NCI-H82 (cell line): ENCODE measurements at places on chromosomes 12 and 14.

- no peak for DNase-seq
These were observed 20.5 kb downstream of the UBC start for GRCh38 chr12:124893792-124894516.

DNA sequence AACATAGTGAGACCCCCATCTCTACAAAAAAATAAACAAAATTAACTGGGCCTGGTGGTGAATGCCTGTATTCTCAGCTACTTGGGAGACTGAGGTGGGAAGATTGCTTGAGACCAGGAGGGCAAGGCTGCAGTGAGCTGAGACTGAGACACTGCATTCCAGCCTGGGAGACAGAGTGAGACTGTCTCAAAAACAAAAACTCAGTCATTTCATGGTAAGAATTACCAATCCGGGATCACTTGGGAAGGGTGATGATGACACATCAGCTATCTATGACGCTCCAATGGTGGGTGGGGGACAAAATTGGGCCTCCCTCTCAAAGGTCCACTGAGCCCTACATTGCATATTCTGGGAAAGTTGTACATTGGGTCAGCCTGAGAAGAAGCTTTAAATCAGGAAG lies 47.7 kb downstream of the SERPINA3 start:
- DNase-seq, result no peak

DNA sequence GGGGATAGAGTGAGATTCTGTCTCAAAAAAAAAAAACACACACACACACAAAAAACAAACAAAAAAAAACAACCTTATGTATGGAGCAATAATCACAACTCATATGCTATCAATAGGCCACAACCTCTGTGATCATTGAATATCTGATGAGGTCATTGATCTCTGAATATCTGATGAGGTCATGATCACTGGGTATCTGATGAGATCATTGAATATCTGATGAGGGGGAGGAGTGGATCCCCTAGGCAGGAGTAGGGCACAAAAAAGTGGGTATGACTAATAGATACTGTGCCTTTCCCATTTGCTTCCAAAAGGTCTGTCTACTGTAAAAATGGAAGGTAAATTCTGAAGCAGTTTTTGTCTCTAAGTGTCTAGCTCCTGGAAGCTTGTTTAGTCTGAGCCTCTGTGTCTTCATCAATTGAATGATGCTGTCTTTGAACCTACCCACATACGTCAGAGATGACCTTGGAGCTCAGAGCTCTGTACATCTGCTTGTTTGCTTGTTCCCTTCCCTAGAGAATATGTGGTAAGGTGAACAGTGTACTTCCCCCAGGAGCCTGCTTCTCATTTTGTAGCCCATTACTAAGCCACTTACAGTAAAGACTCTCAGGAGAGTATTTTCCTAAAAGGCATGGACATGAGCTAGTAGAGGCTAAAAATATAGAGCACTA lies 13.6 kb downstream of the PAH start:
- DNase-seq, result peak; percentile 1

GRCh38 chr12:71197460-71197859 lies 39.7 kb upstream of the TSPAN8 start:
- DNase-seq, result no peak
